ENCODE measurements at places on chromosomes 12 and 14. TPM values are rescaled to one million over a fixed set of nuclear protein-coding genes. Genes with fewer than 3 reads are reported as not detected.
A peak's percentile ranks its signal among the peaks of the same experiment; 100 is the strongest.

P2RX7 gene
- 21.4 TPM for total RNA-seq

TPH2 gene
- total RNA-seq: not detected

PDZRN4 gene
- not detected for total RNA-seq

PEBP1 gene
- 104 TPM for total RNA-seq

CLEC4A gene
- total RNA-seq: not detected

COPS7A gene
- 29.5 TPM for total RNA-seq

TAS2R30 gene
- 2.0 TPM for total RNA-seq

ADAM21 gene
- not detected for total RNA-seq

- no peak for DNase-seq
Observed at GRCh38 chr14:32552766-32553165, 223.7 kb downstream of the AKAP6 start.

- no peak for DNase-seq
Observed at GRCh38 chr12:94111302-94111701, 37.1 kb upstream of the PLXNC1 start.

DNA sequence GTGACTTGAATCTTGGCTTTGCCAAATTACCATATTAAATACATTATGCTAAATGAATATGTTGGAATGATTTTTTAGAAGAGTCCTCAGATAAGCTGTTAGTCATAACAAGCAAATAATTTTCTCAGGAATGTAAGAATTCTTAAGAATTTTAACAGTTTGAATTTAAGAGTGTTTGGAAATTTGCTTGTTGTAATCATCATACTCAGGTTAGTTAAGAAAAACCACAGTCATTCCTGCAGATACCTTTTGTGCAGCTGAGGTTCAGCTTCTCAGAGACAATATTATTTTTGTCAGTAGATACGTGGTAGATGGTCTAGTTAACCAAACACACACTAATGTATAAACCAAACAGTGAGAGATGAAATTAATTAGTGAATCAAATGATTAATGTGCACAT lies 8.9 kb downstream of the WNK1 start:
- no peak for DNase-seq

DNA sequence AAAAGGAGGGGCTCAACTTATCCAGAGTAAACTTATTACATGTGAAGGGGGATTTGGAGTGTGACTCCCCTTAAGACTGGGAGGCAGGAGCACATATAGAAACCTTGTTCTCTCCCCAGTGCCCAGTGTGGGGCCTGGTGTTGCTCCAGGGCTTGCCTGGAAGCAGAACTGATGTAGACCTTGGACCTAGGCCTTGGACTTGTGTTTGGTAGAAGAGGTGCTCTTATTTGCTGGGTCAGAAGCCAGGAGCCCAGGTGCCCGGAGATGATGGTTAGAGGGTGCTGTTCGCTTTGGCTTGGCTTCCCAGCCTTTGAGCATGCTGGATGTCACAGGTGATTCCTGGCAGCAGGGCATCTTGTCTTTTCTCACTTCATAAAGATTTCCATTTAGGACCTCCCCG lies 110.4 kb downstream of the SMOC1 start:
- DNase-seq: no peak

DNA sequence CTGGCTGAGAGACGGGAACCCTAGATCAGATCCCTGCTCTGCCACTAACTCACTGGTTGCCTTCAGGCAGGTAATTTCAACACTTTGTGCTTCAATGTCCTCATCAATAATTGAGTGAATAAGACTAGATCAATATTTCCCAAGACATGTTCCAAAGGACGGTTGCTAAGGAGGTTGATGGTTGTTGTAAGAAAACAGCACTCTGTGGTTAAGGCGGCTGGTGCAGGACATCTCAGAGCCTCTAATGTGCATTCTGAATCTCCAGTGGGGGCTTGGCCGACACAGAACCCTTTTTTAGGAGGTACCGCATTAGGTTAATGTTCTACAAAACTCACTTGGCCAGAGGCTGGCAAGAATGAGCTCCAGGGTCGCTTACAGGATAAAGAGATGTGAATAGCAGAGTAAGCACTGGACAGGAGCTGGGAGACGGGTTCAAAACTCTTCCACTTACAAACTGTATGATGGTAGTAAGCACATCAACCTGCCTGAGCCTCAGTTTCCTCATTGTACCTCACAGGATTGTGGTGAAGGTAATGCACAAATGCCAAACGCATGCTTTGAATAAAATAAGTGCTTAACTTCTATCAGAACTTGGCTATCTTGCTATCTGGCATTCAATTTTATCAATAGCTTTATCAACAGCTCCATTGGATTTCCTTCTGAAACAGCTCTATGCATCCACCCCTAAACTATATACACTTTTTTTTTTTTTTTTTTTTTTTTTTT lies 136.9 kb upstream of the PARP11 start:
- no peak for DNase-seq

DNA sequence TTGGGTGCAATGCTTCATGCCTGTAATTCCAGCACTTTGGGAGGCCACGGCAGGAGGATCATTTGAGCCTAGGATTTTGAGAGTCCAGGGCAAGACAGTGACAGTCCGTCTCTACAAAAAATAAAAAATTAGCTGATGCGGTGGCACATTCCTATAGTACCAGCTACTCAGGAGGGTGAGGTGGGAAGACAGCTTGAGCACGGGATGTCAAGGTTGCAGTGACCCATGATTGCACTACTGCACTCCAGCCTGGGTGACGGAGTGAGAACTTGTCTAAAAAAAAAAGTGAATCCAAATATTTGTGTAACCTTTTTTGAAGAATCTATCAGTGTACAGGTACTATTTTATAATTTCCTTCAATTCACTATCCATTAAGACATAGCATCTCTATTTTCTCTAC lies 112.5 kb downstream of the DENND5B start:
- no peak for DNase-seq

DNA sequence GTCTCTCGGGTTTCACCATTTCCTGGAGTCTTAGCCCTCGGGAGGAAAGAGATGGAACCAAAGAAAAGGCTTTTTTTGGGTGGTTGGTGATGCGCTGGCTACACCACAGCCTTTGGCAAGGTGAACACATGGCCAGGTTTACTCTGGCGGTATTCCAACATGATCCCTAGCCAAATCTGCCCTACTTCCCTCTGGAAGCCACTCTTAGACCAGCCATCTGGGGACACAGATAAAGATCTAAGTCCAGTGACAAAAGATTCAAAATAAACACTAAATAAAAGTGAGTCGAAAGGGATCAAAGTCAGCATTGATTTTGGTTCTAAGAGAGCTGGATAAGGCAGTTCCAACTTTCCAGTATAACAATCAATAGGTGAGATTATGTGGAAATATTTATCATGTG lies 694.5 kb downstream of the VRK1 start:
- no peak for DNase-seq

GRCh38 chr12:5809586-5809985 lies 135.5 kb downstream of the ANO2 start:
- DNase-seq: no peak

GRCh38 chr14:77204459-77204771 lies 22.8 kb downstream of the TMEM63C start:
- DNase-seq: no peak

- DNase-seq: no peak
Observed at GRCh38 chr12:117124421-117125271, 25.4 kb upstream of the TESC start.

- no peak for DNase-seq
Observed at GRCh38 chr14:72619881-72620280, 274.0 kb downstream of the DPF3 start.

GRCh38 chr14:54489731-54490444 lies 1.1 kb upstream of the GMFB start:
- DNase-seq: no peak

GRCh38 chr12:94207849-94208621 lies 59.7 kb downstream of the PLXNC1 start:
- peak; percentile 51 for DNase-seq
